ENCODE measurements at places on chromosomes 7 and 10. TPM values are rescaled to one million over a fixed set of nuclear protein-coding genes. Genes with fewer than 3 reads are reported as not detected.

The CALML5 gene
- not detected for total RNA-seq

The BMI1 gene
- 35.0 TPM for total RNA-seq

The IFIT2 gene
- 3.1 TPM for total RNA-seq

The BMPER gene
- total RNA-seq = 32.6 TPM

The RET gene
- total RNA-seq = 0.28 TPM

The DNAH11 gene
- total RNA-seq = 0.46 TPM

The TAS2R5 gene
- total RNA-seq = 0.57 TPM

The HECW1 gene
- total RNA-seq = 3.1 TPM

Measured in smooth muscle cell of bladder (primary cell).